ENCODE measurements at places on chromosomes 13 and 19. TPM values are rescaled to one million over a fixed set of nuclear protein-coding genes. Genes with fewer than 3 reads are reported as not detected.

GRCh38 chr13:39298951-39299350, 260.7 kb downstream of the NHLRC3 start:
- DNase-seq, result no peak
- H3K36me3 ChIP-seq, result no peaks in the 10 kb centered on the region
- no peaks in the 10 kb centered on the region for H3K4me1 ChIP-seq

DNA sequence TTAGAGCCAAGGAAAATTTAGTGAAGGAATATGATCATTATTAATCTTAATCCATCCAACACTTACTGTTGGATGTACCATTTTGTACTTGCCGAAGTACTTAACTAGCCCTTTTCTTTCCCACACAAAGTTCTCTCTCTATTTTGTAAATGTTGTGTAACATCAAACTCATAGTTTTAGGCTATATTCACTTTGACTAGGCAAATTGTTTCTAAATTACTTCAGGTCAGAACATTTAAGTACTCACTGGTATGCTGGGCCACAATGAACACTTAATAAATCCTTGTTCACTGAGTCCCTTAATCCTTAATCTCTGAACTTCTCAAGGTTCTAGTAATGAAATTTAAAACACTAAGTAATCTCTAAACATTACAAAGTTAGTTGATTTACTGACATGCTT, 49.3 kb upstream of the EEF1AKMT1 start:
- H3K27me3 ChIP-seq, result no peaks in the 10 kb centered on the region
- DNase-seq, result no peak
- H3K36me3 ChIP-seq, result no peaks in the 10 kb centered on the region
- peaks cover 1% of the 10 kb centered on the region for H3K4me1 ChIP-seq
- no peak overlapping the region for H3K4me3 ChIP-seq

The SPRED3 gene
- 2.6 TPM for total RNA-seq

The OSCAR gene
- total RNA-seq, result 0.33 TPM

The PTH2 gene
- not detected for total RNA-seq

The CEACAM7 gene
- total RNA-seq, result not detected

DNA sequence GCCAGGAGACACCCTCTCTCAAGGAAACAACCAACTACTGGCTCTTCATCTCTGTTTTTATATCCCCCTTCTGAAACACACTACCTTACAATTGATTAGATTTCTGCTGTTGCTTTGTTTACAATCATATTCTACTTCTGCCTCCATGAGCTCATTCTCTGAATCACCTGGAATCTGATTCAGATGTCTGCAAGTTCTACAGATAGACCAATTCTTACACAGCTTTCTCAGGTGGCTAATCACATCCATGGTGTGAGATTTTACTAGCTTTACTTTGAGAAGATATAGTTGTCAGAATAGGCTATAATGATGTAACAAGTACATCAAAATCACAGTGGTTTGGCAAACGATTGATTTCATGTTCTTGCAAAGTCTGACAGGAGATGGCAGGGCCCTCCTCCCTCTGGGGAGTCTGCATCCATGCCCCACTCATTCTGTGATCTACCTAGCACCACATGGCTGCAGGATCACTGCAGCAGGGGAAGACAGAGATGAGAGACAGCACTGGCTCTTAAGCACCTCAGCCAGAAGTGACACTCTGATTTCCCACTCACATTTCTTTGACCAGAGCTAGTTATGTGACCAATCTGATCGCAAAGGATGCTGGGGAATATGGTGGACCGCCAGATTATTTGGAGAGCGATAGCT, 243.7 kb downstream of the FOXO1 start:
- no peaks in the 10 kb centered on the region for H3K36me3 ChIP-seq
- peaks cover 7% of the 10 kb centered on the region for H3K4me1 ChIP-seq
- no peak overlapping the region for H3K4me3 ChIP-seq
- no peak overlapping the region for H3K27ac ChIP-seq

GRCh38 chr19:48858984-48859710, 9.3 kb downstream of the PLEKHA4 start:
- H3K4me1 ChIP-seq, result peaks cover 10% of the 10 kb centered on the region
- H3K27ac ChIP-seq, result peak overlapping the region; percentile 63
- H3K36me3 ChIP-seq, result no peaks in the 10 kb centered on the region
- DNase-seq, result peak; percentile 71
- H3K4me3 ChIP-seq, result peak overlapping the region; percentile 83

- H3K27ac ChIP-seq, result no peak overlapping the region
- no peaks in the 10 kb centered on the region for H3K4me1 ChIP-seq
- H3K27me3 ChIP-seq, result no peaks in the 10 kb centered on the region
- no peak overlapping the region for H3K4me3 ChIP-seq
Measured at GRCh38 chr13:63279136-63279535, 1863.5 kb upstream of the PCDH20 start.

DNA sequence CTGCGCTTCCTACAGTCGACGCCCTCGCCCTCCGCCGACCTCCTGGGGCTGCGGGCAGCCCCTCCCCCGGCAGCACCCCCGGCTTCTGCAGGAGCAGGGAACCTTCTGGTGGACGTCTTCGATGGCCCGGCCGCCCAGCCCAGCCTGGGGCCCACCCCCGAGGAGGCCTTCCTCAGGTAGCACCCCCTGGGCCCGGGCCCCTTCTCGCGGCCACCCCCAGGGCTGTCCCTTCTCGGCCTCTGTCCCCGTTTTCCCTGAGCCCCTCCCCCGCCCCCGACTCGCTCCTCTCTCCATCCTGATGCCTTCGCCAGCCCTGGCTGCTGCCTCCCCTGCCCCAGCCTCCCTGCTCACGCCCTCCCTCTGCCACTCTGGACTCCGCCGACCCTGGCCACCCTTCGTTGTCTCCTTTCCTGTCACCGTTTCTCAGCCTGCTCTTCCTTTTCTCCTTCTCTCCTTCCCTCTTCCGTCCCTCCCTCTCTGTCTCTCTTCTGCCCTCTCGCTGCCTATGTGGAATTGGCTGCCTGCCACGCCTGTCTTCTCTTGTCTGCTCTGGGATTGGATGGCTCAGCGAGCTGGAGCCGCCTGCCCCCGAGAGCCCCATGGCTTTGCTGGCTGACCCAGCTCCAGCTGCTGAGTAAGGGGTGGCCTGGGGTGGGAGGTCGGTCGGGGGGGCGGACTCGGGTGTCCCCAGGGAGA, 11.0 kb downstream of the FUZ start:
- no peak overlapping the region for H3K27ac ChIP-seq
- H3K4me1 ChIP-seq, result peaks cover 2% of the 10 kb centered on the region
- no peaks in the 10 kb centered on the region for H3K27me3 ChIP-seq
- DNase-seq, result no peak
- peaks cover 8% of the 10 kb centered on the region for H3K36me3 ChIP-seq
- H3K4me3 ChIP-seq, result no peak overlapping the region

GRCh38 chr19:13024126-13024950, 29.1 kb downstream of the NFIX start:
- peaks cover 30% of the 10 kb centered on the region for H3K4me1 ChIP-seq
- H3K27me3 ChIP-seq, result peaks cover 31% of the 10 kb centered on the region
- no peak for DNase-seq
- no peak overlapping the region for H3K27ac ChIP-seq

The CA11 gene
- 16.2 TPM for total RNA-seq

The KCNJ14 gene
- 2.7 TPM for total RNA-seq

DNA sequence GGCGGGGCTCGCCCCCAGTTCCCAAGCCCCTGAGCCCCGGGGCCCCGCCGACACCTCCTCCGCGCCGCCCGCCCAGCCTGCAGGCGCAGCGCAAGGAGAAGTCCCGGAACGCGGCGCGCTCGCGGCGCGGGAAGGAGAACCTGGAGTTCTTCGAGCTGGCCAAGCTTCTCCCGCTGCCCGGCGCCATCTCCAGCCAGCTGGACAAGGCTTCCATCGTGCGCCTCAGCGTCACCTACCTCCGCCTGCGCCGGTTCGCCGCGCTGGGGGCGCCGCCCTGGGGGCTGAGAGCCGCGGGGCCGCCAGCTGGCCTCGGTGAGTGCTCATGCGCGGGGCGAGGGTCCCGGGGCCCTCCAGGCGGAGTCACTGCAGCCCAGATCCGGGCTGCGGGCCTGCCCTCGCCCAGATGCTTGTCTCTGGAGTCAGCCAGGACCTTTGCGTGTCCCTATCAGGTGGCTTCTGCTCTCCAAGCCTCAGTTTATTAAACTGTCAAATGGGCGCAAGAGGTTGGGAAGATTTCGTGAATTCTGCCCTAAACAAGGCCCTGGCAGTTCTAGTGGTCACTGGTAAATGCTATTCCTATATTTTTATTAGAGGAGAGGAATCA, 2.0 kb downstream of the NPAS1 start:
- H3K36me3 ChIP-seq, result no peaks in the 10 kb centered on the region
- peaks cover 18% of the 10 kb centered on the region for H3K4me1 ChIP-seq
- no peak overlapping the region for H3K4me3 ChIP-seq
- H3K27me3 ChIP-seq, result peaks cover 46% of the 10 kb centered on the region
- no peak overlapping the region for H3K27ac ChIP-seq
- DNase-seq, result no peak

Measured in naive thymus-derived CD8-positive, alpha-beta T cell (primary cell).